ENCODE measurements at places on chromosomes 12 and 14.

DNA sequence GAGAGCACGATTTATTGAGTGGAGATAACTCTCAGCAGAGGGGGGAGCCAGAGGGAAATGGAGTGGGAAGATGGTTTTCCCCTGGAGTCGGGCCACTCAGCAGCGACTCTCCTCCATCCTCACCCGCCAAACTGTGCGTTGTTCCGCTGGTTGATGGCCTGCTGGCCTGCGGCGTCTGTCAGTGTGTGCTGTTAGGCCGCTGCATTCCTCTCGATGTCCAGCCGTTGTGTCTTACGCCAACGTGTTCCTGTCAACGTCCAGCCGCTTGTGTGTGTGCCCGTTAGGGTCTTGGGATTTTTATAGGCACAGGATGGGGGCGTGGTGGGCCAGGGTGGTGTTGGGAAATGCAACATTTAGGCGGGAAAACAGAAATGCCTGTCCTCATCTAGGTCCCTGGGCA is 69.2 kb downstream of the PTPRQ start:
- DNase-seq = no peak

GRCh38 chr12:8507596-8507995 is 5.7 kb upstream of the CLEC4D start:
- DNase-seq = no peak

DNA sequence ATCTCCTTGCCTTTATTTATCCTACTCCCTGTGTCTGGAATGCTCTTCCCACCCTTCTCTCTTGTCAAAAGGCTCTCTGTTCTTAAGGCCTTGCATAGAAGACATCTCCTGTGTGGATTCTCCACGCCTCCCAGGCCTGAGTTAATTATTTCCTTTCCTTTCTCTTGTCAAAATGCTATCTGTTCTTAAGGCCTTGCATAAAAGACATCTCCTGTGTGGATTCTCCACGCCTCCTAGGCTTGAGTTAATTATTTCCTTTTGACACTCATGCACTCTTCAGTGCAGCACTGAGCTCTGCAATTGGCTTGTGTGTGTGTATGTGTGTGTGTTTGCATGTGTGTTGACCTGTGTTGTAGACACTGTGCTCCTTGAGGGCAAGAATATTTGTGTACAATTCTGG is 52.1 kb upstream of the DCD start:
- no peak for DNase-seq

DNA sequence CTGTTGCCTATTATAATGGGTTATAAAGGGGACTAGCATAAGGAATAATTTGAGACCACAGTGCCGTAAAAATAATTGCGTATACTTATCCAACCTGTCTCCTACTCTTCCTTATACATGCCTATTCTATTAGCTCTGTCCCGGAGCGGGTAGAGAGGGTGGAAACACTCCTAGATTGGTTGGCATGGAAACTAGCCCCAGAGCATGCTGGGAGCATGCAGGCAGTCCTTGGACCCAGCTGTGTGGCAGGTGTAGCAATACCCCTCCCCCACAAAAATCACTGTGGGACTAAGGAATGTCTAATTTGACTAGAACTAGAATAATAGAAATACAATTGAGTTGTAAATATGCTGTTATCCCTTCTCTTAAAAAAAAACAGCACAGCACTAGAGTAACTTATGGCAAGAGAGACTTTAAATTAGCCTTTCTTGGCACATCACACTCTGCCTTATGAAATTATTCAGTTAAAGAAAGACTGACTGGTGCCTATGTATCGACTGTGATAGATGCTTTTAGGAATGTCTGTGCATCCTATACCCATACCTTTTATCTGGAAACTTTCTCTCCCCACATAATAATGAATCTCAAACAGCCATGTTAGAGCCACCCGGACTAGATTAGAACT is 244.0 kb upstream of the DAAM1 start:
- DNase-seq = no peak

GRCh38 chr14:84922370-84922769 is 607.6 kb upstream of the FLRT2 start:
- no peak for DNase-seq

DNA sequence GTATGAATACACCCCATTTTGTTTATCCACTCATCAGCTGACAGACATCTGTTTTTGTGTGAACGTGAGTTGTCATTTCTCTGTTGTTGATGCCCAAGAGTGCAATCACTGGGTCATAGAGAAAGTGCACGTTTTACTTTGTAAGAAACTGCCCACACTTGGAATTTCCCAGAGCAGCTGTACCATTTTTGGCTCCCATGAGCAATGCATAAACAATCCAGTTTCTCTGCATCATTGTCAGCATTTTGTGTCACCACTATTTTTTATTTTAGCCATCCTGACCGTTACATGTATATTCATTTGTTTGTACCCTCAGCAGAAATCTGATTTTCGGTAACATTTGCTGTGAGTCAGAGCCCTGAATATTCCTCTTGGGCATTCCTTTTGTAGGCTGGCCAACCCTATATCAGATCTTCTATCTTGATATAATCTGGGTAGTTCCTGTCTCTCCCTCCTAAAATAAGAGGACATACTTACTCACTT is 62.7 kb downstream of the RBM19 start:
- DNase-seq = no peak

DNA sequence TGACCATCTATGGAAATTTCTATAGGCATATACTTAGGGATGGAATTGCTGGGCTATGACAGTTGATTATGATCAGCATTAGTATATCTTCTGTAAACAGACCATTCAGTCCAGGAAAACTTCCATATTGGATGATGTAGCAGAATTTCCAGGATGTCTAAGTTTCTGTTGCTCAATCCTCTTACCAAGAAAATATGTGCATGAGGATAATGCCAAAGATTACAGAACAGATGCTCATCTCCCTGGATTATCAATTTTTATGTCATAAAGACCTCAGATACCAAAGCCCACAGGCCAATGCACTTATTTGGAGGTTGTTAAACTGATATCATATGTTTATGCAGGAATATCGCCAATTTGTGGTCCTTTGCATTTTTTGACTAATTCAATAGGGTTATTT is 354.4 kb upstream of the FLRT2 start:
- DNase-seq = no peak

GRCh38 chr14:20714593-20715250 is 26.2 kb downstream of the ANG start:
- no peak for DNase-seq

- no peak for DNase-seq
These were observed 119.2 kb downstream of the GALC start for GRCh38 chr14:87873741-87874140.

GRCh38 chr12:26636710-26637328 is 196.2 kb downstream of the ITPR2 start:
- DNase-seq = no peak

DNA sequence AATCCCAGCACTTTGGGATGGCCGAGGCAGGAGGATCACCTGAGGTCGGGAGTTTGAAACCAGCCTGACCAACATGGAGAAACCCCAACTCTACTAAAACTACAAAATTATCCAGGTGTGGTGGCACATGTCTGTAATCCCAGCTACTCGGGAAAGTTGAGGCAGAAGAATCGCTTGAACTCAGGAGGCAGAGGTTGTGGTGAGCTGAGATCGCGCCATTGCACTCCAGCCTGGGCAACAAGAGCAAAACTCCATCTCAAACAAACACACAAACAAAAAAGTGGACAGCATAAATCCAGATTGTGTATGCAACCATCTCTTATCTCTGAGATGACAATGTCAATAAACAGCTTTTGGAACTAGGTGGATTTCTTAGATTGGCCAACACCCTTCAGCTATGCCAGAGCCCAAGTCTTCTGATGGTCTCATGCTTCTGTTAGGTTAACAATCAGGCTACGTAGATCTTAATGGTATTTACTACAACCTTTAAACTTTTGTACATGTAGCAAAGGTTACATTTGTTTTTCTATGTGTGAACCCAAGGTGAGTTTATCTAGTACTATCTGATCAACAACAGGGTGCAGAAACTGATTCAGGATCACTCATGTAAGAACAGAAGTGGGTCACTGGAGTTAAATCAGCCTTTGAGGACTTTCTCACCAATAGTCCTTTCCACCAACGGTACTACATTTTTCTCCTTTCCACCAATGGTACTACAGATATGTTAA is 73.7 kb downstream of the DUSP16 start:
- DNase-seq = no peak

- no peak for DNase-seq
These were observed 160.6 kb downstream of the ANO4 start for GRCh38 chr12:100955139-100955538.

- DNase-seq = no peak
These were observed 333.7 kb downstream of the DAD1 start for GRCh38 chr14:22255017-22255950.

- DNase-seq = no peak
These were observed 3.9 kb downstream of the CEBPE start for GRCh38 chr14:23115039-23115731.

DNA sequence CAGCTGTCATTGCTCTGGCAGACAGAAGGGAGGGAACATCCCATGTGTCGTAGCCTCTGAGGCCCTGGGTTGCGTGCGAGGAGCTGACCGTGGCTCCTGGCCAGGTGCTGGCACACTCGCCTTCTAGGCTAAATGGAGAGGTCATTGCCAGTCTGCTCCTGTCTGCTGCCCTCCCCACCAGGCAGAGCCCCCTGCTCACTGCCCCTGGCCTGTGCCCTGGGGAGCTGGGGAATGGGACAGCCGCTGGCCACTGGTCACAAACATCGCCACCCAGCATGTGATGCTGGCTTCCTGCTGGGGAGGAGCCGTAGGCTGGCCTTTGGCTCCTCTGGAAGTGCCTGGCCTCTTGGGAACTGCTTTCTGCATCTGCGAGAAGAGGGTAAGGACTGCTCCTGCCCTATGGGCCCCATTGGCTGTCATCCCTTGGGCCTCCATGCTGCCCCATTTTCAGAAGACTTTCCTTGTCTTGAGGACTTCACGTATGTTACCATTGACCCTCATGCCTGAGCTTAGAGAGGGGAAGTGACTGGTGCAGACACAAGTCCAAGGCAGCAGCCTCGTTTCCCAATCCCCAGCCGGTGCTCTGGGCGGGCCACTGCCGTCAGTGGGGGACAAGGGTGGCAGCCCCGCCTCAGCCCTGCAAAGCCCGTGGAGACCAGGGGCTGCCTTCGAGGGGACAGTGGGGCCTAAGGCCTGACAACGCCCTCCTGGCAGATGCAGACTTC is 2.0 kb upstream of the TNFAIP2 start:
- no peak for DNase-seq

- DNase-seq = no peak
These were observed 261.3 kb upstream of the NOS1 start for GRCh38 chr12:117622741-117623140.

DNA sequence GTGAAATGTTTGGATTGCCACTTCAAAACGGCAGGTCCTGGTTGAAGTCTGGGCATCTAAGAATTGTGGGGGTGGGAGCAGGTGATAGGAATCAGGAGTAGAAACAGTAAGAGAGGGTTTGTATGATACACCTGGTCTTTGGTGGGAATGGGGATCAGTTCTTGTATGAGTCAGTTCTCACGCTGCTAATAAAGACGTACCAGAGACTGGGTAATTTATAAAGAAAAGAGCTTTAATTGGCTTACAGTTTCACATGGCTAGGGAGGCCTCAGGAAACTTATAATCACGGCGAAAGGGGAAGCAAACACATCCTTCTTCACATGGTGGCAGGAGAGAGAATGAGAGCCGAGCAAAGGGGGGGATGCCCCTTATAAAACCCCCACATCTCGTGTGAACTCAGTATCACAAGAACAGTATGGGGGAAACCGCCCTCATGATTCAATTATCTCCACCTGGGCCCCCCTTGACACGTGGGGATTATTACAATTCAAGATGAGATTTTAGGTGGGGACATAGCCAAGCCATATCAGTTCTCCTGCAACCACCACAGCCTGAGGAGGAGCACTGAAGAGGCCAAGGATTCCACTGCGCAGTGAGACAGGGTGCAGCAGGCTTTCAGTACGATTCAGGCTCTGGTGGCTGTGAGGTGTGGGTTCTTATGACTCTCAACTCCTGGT is 52.1 kb downstream of the DRAM1 start:
- no peak for DNase-seq

GRCh38 chr14:32201816-32202490 is at the start of gene RNU6-7:
RNU6-7 (plus strand) TSS chr14:32202045.
- peak; percentile 75 for DNase-seq

DNA sequence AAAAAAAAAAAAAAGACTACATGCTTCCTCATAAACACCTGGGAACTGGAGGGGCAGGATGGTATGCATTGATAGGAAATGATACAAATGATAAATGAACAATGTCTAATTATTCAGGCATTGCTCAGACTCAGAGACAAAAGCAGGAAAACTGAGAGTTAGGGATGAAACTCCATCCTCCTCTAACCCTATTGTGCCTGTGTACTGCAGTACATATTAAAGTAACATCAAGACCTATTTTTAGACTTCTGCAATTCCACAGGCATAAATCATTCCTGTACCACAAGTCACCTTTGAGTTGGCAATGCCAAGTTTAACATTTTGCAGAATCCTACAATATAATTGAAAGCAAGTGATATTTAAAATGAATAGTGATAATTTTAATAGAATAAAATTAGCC is 156.5 kb upstream of the USP15 start:
- DNase-seq = no peak

DNA sequence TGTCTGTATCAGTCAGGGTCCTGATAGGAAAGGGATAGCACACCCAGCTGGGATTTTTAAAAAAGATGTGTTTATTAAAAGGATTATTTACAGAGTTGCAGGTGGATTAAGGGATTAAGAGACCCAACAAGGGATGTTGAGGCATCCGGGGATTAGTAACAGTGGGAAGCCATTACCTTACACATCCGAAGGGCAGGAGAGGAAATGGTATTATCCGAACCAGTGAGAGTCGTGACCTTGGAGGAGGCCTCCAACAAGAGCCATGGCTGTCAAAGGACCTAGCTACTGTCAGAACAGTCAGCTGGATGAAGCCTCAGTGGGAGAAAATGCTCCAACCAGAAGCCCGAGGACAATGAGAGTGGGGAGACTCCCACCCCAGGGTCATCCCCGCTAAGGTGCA is 146.3 kb upstream of the KRAS start:
- no peak for DNase-seq

DNA sequence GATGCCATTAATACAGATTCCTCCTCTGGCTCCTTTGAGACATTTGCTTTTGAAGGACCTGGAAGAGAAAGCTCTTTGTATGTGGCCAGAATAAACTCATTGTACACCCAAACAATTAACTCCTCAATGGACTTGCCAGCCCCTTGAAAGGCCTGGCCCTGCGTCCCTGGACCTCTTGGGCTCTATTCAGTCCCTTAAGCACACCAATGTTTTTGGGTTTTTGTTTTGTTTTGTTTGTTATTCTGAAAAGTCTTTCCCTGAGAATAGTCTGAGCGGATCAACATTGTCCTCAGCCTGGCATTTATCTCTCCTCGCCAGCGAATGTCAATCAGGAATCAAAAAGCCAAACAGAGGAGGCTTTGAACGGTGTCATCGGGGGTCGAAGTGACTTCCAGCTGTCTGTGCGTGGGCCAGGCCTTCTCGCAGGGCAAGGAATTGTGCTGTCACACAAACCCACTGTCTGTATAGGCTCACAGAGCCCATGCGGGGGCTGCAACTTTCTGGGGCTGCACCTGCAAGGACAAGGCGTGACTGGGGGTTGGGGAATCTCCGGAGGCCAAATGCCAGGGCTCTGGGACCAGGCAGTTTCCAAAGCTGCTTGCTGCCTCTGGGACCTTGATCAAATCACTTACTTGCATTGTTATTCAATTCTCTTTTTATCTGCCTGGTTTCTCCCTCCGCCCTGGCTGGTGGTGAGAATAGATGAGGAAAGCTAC is 108.3 kb downstream of the SMOC1 start:
- DNase-seq = no peak

Data from NCI-H1694 treated with DMSO at 0.1 percent for 48 hours (cell line).